ENCODE measurements at places on chromosomes 1 and 21.

DNA sequence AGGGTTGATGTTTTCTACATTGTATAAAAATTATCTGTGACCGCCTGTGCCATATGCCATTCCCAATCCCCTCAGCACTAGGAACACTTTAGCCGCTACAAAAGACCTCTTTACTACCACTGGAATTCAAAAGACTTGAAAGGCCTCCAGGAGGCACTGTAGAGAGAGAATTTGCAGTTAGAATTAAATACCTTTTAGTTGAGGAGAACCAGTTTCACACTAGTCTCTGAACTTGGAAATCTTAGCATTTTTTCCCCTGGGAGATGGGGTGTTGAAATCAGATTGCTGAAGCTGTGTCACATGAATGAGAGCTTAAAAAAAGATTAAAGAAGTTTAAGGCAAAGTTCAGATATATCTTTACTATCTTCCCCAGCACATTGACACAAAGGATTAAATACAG is 291.0 kb downstream of the ADGRL2 start:
- DNase-seq = no peak

DNA sequence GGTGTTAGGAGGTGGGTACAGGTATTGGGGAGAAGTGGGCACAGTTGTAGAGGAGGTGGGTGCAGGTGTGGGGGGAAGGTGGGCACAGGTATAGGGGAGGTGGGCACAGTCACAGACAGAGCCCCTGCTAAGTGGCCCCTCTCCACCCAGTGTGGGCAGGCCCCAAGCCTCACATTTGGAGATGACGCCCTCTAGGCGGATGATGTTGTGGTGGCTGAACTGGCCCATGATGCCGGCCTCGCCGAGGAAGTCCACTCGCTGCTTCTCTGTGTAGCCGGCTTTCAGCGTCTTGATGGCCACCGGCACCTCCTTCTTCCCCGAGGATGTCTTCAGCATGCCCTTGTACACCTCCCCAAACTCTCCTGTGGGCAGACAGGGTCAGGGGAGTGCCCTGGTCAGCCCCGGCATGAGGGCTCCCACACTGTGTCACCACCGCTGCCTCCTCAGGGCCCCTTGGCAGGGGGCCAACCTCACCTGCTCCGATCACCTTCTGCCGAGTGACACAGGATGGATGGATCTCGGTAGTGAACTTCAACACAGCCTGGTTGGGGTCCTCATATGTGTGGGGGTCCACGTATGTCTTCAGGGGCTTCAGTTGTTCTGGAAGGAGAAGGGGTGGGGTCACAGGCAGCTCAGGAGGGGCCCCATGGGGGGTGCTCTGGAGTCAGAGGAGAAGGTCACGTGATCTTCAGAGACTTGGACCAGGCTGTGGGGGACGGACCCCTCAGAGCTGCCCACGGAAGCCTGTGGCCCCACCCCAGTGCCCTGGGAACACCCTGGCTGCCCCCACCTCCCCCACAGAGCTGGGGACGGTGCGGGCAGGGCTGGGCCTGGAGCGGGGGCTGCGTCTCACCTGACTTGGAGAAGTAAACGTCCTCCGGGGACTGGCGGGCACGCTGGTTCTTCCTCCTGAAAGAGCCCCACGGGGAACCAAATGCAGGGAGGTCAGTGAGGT is 22.6 kb downstream of the EPHA2 start:
- no peak for DNase-seq

GRCh38 chr1:100461222-100461621 is 76.7 kb upstream of the GPR88 start:
- no peak for DNase-seq

- DNase-seq = no peak
Measured at GRCh38 chr1:188089461-188089860, 1260.7 kb downstream of the PLA2G4A start.

GRCh38 chr1:157307491-157307890 is 169.3 kb upstream of the ETV3 start:
- DNase-seq = no peak

GRCh38 chr1:29260531-29260930 is 24.2 kb downstream of the PTPRU start:
- DNase-seq = no peak

- no peak for DNase-seq
Measured at GRCh38 chr21:44450402-44450801, 4.9 kb upstream of the LRRC3 start.

- no peak for DNase-seq
Measured at GRCh38 chr1:41835485-41835884, 83.2 kb downstream of the HIVEP3 start.

DNA sequence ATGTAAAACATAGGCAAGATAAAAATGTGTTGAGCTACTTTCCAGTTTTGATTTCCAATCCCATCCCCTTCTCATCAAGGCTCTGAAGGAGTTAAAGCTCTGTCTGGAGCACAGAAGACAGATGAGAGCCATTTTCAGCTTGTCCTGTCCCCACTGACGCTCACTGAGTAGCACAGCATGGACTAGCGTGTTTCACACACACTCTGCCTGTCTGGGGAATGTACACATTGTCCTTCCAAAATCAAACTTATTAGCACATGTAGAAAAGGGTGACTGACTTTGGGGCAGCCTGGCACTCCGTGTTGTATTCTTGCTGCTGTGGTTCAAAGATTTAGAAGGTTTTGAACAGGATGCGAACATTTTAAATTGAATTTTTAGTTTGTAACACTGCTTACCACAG is 139.2 kb downstream of the NEK7 start:
- DNase-seq = no peak

DNA sequence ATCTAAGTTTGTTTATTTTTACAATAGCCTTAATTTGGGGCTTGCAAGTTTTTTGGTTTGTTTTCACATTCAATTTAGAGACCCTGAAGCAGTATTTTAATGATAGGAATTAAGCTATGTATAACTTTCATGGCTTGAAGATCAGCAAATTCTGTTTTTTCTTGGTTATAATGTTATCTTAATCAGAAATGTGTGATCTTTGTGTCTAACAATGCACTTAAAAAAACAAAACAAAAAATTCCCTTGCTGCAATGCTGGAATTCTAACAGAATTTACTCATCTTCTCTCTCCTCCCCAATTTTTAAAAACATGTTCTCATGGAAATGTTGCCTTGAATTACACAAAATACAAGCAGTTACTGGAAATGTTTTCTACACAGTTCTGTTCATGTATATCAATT is 113.1 kb downstream of the OLFML2B start:
- no peak for DNase-seq

DNA sequence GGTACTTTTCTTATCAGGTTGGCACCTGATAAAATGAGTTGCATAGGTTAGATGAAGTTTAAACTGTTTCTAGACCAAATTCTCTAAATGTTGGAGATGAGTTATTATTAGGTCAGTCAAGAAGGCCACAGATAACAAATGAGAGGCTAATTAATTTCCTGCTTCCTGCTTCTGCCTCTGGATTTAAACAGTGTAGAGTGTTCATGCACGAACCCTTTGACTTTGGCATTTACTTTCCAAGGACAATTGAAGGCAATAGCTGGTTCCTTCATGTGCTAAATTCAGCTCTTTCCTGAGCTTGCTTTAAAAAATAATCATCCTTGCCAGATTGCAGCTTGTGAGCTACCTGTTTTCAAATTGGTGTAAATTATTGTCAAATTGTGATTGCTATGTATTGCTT is 80.6 kb downstream of the RASAL2 start:
- no peak for DNase-seq

GRCh38 chr1:34470401-34470800 is 284.4 kb upstream of the GJB5 start:
- no peak for DNase-seq

DNA sequence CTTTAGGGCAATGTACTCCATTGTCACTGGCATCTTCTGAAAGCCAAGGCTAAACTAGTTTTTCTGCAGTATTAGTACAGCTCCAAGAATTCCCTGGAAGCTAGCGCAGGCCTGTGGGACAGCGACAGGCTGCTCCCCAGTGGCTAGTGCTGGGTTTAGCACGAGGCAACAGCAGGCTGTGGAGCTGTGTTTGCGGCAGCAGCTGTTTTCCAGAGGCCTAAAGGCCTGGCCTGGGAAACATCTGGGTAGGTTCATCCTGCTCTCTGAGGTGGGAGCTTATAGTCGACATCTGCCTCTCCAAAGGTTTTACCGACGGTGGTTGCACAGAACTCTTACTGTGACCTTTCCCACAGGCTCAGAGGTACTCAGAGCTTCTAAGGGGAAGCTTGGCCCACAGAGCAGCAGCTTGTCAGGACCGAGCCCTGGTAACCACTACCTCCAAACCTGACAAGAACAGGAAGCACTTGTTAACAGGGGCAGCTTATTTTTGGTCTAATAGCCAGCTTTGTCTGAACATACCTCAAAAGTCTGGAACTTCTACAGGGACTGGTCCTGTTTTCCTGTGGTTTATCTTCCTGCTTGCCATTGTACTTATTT is 17.2 kb downstream of the CC2D1B start:
- DNase-seq = no peak

GRCh38 chr21:44601596-44602462 is 1.4 kb downstream of the KRTAP10-7 start:
- no peak for DNase-seq

DNA sequence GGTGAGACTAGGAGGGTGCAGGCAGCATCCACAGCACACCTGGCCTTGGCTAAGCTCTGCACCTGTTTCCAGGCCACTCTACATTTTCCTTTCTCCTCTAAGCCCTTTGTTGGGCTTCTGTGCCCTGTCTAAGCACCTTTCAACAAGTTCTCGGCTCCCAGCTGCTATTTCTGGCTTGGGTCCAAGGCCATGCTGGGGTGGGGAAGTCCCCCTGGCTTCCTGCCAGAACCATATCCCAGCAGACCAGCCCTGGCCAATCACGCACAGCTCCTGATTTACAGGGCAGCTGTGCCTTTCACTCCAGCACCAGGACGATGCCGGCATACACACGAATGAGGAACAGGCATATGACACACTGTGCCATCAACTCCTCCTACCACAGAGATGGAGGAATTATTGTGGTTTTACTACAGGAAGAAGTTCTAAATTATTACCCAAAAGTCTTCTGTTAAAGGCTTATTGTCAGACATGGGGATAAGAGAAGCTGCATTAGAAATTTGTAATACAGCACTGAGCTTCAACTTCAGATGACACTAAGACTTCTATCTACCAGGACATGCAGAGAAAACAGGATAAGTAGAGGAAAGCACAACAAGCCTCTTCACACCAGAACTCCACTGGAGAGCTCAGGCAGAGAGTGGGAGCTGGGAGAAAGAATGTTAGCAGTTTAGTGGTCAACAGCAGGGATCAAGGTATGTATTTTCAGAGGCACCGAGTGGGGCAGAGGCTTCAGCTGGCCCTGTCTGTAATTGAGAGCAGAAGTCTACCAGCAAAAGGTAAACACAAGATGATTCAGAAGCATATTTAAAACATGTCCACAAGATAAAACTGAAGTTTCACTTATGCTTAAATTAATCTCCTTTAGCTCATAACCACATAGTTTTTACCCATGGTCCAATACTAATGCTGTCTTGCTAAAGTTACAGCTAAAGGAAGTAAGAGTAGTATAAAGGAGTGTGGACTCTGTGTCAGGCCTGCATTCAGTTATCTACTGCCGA is 37.4 kb downstream of the TRIT1 start:
- peak; percentile 75 for DNase-seq

DNA sequence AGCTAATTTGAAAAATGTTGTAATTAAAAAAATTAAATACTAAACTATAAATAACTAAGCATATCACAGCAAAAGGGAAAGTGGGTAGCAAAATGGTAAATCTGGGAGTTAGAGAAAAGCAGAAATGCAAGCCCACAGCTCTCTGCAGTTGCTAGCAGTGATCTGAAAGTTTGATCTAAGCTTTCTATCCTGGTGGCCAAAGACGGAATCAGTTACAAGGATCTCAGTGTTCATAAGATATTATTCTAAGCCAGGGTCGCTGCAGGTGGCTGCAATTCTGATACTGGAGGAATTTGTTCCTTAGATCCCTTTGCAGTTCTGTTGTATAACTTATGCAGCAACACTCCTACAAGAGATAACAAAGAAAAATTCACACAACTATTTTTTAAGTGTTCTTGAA is 363.7 kb downstream of the SETD4 start:
- DNase-seq = no peak

GRCh38 chr21:41953831-41954653 is at the start of gene C2CD2:
C2CD2 (minus strand) TSS chr21:41954018; CDS start chr21:41953648, 370 bp downstream.
- DNase-seq = no peak

DNA sequence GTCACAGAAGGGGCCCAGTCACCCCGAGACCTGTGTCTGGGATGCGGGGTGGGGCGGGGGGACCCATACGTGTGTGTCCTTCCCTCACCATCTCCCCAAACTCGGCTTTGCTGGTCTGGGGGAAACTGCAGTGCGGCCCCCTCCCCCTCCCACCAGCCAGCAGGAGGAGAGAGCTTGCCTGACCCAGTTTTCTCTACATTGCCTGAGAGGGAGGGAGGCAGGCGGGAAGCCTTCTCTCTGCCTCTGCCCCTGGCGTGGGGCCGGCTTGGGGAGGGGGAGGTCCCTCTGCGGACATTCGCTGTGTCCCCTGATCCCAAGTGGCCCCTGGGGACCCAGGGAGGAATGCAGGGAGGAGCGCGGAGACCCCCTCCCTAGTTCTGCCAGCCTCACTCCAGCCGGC is 3.9 kb downstream of the EPHA8 start:
- no peak for DNase-seq

DNA sequence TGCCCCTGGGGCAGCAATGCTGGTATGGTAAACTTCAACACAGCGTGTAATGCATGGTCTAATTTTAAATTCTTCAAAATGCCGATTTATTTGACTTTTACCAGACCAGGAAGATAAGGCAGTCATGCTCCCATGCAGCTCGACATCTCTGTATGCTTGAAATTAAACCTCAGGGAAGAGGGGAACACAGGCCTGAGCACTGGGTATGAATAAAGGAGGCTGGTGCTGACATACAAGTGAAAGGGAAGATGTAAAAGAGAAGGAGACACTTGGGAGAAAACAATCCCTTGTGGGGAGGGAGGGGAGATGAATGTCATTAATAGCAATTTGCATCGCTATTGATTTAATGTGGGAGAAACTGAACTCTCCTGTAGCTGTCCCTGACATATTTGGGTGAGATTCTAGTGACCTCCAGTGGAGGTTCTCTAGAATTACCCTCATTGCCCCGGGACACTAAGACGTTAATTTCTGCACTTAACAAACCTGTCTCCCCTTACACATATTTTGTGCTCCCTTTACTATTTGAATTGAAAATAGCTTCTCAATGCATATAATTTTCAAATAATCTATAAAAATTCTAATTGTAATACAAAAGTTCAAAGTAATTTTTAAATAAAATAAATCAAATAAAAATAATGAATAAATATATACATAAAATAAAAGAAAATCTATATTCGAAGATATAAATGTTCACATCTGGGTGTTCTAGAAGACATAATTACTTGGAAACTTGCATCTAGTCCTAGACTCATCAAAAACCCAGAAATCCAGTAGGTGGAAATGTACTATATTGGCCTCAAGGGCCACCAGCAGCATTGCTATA is 283.1 kb downstream of the LMX1A start:
- peak; percentile 5 for DNase-seq

DNA sequence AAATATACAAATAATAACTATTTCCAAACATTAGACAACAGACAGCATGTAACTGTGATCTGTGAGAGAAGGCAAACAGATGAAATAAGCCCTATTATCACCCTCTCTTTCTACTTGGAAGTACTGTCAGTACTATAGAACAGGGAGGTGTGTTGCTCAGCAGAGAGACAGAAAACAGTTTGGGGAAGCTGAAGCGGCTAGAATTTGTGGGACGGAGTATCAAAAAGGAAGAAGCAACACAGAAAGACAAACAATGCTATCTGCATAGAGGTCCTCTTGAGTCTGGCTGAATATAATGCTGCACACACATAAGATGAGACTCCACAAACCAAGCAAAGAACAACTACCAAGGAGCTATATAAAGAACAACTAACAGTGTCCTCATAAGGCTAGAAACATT is 59.4 kb downstream of the ZZZ3 start:
- no peak for DNase-seq

Measured in non-pigmented ciliary epithelial cell (primary cell).